Stimulated activated CD4-positive, alpha-beta T cell treated with anti-CD3 and anti-CD28 coated beads, Interleukin-12 subunit alpha, Interleukin-12 subunit beta, amount 100 ng/mL, for 4 hours (primary cell): ENCODE measurements at places on chromosomes 3 and 15.

DNA sequence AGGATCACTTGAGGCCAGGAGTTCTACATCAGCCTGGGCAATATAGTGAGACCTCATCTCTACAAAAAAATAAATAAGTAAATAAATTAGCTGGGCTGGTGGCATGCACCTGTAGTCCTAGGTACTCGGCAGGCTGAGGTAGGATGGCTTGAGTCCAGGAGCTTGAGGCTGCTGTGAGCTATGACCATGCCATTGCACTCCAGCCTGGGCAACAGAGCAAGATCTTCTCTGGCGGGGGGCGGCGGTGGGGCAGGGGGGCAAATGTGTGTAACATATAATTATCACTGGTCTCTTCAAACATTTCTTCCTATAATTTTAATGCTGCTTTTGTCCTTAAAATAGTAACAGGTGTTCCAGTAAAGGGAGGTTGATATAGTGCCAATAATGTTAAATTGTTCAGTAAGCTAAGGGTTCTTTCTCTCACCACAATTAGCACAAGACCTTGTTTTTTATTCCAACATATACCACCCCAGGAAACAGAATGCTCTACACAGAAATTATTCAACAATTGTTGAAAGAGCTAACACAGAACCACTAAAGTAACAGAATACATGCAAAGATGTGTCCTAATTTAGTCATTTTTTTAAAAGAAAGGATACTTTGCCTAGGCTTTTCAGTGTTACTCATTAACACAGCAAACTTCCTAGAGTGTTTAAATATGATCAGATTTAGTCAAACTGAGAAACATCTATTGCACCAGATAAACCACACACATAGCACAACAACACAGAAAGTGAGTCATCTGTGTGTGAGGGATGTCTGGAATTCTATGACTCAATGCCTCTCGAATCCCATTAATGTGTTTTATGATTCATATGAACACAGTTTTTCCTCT, 29.1 kb downstream of the ANKRD28 start:
- no peak for DNase-seq

- DNase-seq: no peak
Observed at GRCh38 chr3:152402695-152403451, 134.1 kb downstream of the MBNL1 start.

- no peak for DNase-seq
Observed at GRCh38 chr3:34174740-34175139, 376.3 kb downstream of the PDCD6IP start.

DNA sequence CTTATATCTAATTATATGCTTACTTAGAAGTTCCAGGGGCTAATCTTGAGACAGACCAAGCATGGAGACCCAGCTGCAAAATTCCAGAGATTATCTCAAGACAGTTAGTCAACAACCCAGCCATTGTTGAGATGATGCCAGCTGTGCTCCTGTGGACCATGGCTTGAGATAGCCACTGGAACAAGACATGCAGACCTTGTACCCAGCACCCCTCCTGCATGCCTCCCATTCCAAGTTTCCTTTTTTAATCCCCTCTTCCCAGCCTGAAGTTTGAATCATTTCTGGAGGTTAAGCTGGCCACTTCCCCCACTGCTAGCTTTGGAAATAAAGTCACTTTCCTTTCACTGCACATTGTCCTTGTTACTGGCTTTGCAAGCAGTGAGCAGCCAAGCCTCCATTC, 53.8 kb downstream of the IMPG2 start:
- no peak for DNase-seq

- DNase-seq: no peak
Observed at GRCh38 chr3:21573291-21573690, 177.7 kb downstream of the ZNF385D start.

DNA sequence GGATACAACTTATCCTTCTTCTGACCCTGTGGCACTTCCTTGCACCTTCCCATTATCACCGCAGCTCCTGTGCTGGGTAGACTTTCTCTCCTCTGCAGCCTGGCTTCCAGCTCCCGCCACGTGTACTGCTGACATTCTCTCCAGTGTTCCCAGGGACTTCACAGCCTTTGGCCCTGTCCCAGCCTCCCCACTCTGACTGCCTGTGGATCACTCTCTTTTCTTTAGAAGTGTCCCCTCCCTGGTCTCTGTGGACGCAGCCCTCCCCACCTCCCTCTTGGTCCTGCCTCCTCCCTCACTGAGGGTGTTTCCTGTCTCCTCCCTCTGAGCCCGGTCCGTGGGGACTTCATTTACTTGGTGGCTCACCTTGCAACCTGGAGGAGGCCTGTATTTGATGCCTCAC, 17.4 kb downstream of the PDIA5 start:
- DNase-seq: no peak

DNA sequence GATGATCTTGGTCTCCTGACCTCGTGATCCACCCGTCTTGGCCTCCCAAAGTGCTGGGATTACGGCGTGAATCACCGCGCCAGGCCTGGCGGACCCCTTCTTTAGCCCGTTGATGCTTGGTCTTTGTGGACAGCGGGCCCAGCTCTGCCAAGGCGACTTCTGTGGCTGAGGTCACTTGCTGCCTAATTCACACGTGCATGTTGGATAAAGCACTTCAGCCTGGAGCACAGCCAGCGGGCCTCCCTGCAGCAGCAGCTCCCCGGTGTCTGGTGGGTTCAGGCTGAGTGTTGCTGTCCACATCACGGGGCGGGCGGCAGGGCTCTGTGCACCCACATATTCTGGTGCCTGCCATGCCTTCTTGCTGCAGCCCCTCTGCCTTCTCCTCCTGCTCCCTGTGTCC, 88.4 kb downstream of the DGKG start:
- no peak for DNase-seq

- DNase-seq: no peak
Observed at GRCh38 chr15:70252951-70253320, 155.2 kb upstream of the TLE3 start.

DNA sequence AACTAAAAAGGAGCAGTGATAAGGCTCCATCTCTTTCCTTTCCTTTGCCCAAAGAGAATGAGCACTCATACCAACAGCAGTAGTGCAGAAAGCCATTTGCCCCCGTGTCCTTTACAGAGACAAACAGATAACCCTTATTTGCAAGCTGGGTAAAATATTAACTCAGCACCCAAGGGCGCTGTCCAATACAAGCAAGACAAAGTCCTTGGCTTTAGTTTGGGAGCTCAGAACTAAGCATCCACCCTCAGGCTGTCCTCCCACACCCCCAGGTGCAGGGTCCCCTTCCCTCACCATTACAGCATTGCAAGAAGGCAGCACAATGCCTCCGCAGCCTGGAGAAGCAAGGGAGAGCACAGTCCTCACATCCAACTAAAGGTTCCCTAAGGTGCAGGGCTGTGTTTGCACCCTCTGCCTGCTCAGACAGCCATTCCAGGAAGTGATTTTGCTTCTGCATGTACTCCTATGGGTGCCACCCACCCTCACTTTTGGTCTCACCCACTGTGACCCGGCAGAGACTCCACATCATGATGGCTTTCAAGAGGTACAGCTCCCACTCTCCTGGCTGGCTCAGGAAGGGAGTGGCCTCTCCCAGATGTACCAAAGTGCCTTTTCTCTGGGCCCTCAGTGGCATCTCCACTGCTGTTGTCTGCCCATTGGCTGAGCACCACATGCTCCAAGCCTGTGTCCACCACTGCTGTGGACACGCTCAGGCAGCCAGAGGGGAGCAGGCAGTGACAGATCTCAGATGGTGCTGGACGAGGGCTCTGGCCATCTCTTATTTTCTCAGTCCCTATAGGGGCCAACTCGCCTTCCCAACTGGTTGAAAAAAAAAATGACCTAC, 34.1 kb upstream of the HES1 start:
- DNase-seq: no peak
